Right ventricle myocardium superior (tissue), 1 donor: ENCODE measurements at places on chromosomes 13 and 19.

DNA sequence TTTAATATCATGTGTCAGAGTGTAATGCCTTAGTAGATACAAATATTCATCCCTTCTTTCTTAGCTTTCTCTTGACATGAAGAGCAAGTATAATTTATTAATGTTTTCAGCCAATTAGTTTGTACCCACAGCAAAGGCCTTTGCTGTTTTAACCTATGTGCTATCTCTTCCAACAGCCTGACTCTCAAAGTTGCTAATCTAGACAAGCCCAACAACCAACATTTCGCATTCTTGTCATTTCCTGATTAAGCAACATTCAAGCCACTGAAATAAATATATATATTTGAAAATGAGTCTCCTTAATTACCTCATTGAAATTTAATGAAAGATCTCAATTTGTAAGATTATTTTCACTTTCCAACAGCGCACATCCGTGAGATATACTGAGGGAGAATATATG lies 18.5 kb downstream of the EPSTI1 start:
- no peak for DNase-seq

DNA sequence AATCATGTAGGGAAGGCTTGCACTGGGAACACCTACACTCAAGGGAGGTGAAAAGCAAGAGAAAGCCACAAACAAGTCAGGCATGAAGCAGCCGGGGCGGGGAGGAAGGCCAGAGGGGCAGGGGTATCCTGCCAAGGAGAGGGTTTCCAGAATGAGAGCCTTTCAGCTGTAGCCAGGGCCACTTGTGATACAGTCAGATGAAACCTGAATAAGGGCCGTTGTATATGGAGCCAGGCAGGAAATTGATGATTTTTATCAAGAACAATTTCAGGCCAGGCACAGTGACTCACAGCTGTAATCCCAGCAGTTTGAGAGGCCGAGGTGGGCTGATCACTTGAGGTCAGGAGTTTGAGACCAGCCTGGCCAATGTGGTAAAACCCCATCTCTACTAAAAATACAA lies 4.4 kb downstream of the TRPM4 start:
- DNase-seq: no peak

GRCh38 chr13:51355217-51355616 lies 15.7 kb downstream of the SERPINE3 start:
- no peak for DNase-seq

- no peak for DNase-seq
Measured at GRCh38 chr19:2226840-2227360, 9.2 kb downstream of the PLEKHJ1 start.

- DNase-seq: peak; percentile 58
Measured at GRCh38 chr13:97307882-97308624, 85.9 kb downstream of the MBNL2 start.

- DNase-seq: no peak
Measured at GRCh38 chr19:33241530-33242101, 16.0 kb upstream of the SLC7A10 start.

- no peak for DNase-seq
Measured at GRCh38 chr19:16360738-16361137, 36.1 kb downstream of the KLF2 start.

DNA sequence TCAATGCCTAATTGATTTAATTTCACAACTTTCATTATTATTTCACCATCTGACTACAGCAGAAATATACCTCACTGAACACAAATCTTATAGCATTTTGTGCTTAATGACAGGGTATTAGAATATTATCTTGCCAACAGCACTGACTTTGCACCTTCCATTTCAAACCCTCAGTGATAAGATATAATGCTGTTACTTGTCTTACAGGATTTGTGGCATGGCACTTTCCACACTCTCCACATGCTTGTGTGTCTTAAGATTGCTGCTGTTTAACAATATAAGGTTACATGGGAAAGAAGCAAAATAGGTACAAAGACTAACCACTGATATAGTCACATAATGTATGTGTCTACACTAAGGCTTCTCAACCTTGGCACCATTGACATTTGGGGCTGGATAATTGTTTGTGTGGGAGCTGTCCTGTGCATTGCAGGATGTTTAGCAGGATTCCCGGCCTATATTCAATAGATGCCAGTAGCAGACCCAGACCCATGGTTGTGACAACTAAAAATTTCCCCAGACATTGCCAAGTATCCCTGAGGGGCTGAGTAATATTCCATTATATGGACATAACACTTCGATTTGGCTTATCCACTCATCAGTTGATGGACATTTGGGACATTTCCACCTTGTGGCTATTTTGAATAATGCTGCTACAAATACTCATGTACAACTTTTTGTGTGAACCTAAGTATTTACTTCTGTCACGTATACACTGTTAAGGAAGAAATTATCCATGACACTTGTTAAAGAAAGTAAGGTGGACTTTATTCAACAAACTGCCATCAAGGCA lies 5.7 kb upstream of the DIAPH3 start:
- no peak for DNase-seq

DNA sequence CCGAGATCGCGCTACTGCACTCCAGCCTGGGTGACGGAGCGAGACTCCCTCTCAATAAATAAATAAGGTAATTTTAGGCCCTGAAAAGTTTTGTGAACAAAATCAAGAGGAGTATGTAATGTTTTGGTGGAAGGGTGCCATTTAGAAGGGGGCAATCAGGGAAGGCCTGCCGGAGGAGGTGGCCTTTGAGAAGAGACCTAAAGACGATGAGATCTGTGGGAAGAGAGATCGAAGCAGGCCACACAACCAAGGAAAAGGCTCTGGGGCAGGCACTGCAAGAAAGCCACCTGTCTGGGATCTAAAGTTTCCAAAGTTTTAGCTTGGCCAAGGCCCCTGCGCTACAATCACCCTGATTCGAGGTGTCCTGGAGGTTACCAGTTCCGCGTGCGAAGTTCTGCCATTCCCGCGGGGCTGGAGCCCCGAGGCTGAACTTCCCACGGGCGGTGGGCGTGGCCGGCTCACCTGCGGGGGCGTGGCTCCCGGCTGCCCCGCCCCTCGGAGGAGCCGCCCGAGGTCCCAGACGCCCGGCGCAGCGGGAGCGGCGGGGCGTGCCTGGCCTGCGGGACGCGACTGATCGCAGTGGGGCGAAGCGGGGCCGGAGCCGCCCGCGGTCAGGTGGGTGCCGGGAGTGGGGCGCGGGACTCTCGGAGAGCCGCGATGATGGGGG lies at the start of gene KLC3:
Gene KLC3 (plus strand): TSS at position 519 of the 667 bp plus-strand sequence. CDS start 4,792 bp downstream, outside the sequence.
- DNase-seq: no peak

DNA sequence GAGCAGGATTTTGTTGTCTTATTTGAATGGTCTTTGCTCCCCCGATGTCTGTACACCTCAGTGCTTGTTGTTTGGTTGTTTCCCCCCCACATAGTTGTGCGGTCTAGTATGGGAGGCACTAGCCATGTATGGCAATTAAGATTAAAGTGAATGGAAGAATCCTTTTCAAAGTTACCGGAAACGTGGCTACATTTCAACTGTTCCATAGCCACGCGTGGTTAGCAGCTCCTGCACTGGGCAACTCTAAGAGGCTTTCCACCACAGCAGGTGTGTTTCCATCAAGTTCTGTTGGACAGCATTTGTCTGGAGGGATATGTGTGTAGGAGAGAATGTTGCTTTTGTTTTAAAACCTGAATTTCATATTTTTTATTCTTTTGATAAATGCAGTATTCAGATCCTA lies 247.3 kb downstream of the GGACT start:
- no peak for DNase-seq
